Activated CD4-positive, alpha-beta memory T cell treated with anti-CD3 and anti-CD28 coated beads, Interleukin-2, amount 10 ng/mL, durations not matched to agents 7 days and 5 days (primary cell): ENCODE measurements at places on chromosomes 13 and 19.

DNA sequence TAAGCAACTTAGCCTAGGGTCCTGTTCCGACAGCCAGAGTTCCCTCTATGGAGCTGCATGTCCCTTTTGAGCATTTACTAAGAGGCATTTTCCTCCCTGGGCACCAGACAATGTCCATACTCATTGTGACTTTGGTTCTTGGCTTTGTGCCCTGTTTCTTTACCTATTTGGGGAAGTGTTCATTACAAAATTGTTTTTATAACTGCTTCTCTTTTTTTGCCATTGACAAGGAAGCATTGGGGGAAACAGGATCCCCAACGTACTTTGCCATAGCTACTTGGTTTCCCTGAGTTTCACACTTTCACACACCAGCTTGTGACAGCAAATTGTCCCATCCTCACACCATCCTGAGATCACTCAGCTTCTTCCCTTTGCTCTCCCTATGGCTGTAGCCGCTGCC lies 81.1 kb upstream of the SIAH3 start:
- DNase-seq: no peak

DNA sequence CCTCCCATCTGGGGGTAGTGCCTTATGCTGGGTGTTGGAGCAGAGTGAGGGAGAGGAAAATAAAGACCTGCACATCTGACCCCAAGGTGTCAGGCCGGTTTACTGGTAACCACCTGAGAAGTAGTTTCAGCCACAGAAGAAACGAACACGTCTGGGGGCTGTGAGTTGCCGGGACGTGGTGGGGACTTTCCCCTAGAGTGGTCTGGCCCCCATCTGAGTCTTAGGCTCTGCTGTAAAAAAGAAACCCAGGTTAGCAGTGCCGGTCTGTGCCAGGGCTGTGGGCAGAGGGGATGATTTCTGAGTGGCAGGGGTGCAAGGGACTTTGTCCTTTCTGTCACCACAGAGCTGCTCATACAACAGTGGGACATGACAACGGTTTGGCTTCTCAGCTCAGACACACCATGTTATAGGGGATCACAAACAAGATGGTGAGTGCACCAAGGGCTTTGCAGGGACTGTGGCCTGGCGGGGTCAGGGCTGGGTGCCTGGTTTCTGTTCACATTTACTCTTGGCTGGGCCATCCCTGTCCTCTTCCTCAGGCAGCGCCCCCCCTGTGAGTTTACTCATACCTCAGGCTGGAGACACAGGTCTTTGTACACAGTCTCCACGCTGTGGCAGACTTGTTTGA lies 9.0 kb downstream of the GCDH start:
- DNase-seq: no peak

- no peak for DNase-seq
Measured at GRCh38 chr13:40550130-40550529, 116.3 kb downstream of the FOXO1 start.

DNA sequence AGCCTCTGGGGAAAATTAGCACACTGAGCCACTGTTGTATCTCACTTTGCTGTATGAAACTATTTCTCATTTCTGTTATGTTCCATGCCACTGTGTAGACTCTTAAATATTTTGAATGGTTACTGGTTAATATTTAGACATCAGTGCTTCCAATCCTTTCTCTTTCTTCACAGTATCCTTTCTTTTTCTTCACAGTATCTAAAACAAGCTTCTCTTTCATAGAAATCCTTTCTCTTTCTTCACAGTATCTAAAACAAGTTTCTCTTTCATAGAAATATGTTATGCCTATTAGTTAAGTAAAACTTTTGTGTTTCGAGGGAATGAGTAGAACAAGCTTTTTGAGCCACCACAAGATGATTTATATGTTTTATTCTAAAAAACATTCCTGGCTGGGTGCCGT lies 326.8 kb upstream of the KLF12 start:
- DNase-seq: no peak

DNA sequence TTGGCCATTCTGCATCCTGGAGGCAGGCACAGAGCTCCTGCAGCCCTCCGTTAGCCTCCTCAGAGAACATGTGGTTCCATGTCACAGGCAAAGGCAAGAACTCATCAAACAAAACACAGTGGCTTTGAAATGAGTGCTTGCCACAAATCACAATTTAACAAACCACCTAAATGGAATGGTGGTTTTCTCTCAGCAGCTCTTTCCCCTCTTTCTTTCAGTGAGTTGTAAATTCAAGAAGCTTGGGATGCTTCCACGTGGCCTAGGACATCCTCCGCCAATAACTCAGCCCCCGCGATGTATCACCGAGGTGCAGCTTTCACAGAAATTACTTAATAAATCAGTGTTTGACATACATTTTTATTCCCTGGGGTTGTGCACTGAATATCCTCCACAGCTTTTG lies 65.4 kb upstream of the RFC3 start:
- DNase-seq: no peak

DNA sequence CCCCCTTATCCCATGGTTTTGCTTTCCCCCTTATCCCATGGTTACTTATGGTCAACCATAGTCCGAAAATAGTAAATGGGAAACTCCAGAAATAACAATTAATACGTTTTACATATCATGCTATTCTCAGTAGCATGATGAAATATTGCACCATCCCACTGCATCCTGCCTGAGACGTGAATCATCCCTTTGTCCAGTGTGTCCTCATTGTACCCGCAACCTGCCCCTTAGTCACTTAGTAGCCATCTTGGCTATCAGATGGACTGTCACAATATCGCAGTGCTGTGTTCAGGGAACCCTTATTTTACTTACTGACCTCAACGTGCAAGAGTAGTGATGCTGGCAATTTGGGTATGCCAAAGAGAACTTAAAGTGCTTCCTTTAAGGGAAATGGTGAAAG lies 10.5 kb upstream of the NBEA start:
- DNase-seq: no peak

- DNase-seq: no peak
Measured at GRCh38 chr13:101417501-101417900, 1.2 kb upstream of the NALCN start.

- DNase-seq: no peak
Measured at GRCh38 chr13:113089693-113090414, 15.7 kb upstream of the F7 start.

- no peak for DNase-seq
Measured at GRCh38 chr19:35806597-35806996, 6.0 kb downstream of the PRODH2 start.

DNA sequence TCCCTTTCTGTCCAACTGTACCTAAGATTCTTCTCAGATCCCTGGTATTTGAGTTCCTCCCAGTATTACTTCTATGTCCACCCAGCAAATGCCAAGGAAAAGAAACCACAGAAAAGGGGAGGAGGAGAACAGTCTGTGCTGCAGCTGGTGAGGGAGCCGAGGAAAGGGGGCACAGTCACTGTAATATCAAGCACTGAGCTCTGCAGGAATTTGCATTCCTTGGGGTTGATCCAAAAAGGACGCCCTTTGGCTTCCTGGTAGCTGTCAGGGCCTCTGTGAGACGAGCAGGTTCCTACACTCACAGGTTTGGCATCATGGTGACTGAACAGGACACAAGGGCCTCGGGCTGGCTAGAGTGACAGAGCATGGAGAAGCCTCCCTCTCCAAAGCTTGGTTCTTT lies 273.4 kb downstream of the NHLRC3 start:
- no peak for DNase-seq

DNA sequence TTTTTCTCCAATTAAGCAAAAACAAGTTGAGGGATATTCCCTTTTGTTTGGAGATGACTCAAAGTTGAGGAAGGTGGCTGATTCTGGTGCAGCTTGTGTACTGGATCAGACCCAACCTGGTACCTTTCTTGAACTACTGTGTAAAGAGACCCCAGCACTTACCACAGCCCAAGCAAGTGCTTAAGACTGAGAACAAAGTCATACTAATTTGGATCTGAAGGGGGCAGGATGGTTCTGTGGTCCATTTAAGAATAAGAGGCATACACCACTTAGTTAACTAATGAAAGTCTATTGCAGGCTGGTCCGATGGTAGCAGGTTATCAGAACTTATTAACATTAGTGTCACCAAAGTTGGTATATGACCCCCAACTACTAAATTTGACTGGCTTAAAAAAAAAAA lies 6.3 kb downstream of the THSD1 start:
- DNase-seq: no peak

- no peak for DNase-seq
Measured at GRCh38 chr19:45999653-46000121, 4.4 kb downstream of the CCDC61 start.

GRCh38 chr19:28956421-28956820 lies 256.5 kb downstream of the UQCRFS1 start:
- DNase-seq: no peak

DNA sequence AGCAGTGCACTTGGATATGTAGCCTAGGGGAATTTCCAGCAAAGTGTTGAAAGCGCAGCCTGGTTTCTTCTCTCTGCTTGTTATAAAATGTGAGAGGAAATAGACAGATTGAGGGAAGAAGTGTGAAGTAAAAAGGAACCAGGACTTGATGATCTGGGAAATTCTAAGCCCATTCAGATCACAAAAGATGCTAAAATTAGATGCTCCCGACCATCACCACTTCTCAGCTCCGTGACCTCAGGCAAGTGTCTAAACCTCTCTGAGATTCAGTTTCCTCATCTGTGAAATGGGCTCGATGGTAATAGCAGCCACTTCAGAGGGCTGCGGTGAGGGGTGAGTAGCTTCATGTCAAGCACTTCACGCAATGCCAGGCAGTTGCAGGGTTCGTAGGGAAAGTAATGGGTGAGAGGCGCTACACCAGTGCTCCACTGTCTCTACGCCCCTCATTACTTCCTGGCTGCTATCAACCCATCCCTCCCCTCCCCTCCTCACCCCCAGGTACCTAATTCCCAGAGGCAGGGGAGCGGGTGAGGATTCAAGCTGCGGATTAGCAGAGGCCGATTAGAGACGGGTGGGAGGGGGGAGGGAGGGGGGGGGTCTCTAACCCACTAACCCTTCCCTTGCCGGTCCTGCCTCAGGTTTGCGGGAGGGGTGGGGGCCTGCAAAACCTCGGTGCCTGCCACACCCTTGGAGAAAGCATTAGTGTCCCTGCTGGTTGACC lies 9.0 kb upstream of the NFIC start:
- DNase-seq: no peak

DNA sequence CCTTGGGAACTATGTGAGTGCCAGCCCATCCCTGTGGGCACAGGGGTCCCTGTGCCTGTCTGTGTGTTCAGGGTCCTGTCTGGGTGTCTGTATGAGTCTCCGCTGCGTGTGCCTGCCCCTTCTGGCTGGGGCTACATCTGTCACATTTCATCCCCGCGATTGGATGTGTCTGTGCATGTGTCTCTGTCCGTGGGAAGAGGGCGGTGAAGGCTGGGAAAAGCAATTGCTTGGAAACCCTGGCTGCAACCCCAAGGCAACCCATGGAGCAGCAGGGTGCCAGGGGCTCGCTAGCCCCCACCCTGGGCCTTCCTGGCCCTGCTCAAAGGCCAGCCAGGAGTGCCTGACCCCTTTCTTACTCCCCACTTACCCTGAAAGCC lies 1.4 kb downstream of the MAG start:
- DNase-seq: no peak

DNA sequence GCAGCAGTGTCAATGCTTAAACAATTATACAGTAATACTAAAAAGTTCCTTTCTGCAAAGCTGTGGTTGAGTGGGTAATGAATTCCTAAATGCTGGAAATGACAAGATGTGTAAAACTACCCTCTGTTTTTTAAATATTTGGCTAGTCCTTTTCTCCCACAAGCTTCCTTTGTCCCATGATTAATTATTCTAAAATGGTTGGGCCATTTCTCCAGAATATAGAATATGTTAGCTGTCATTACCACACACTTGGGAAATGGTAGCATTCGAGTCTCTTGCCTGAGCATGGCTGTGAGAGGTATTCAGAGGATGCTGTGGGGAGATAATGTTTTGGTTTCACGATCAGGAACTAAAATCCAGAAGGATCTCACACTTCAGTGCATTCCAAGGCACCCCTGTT lies 1185.8 kb downstream of the UQCRFS1 start:
- no peak for DNase-seq

- DNase-seq: no peak
Measured at GRCh38 chr13:42814868-42815267, 33.5 kb downstream of the FAM216B start.

- DNase-seq: no peak
Measured at GRCh38 chr19:55585658-55586339, 5.2 kb upstream of the ZNF579 start.

GRCh38 chr13:112833551-112834257 lies 135.3 kb upstream of the MCF2L start:
- DNase-seq: no peak

GRCh38 chr13:99214232-99214631 lies 13.6 kb downstream of the UBAC2 start:
- DNase-seq: no peak

DNA sequence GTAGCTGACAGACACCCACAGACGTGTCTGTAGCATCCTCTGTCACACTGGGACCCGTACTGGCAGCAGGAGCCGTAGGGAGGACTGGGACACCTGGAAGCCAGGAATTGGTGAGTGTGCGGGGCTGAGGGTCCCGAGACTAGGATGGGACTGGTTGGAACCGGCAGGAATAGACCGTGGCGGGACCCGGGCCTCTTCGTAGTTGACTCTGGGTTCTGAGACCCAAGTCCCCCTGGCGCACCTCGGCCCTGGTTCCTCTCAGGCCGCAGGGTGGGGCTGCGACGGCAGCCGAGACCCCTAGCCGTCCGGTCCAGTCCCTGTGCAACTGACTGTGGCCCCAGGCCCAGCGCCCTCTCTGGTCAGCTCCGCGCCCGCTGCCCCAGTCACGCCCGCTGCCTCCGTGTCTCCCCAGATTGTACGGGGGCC lies 64.7 kb downstream of the ZNF823 start:
- no peak for DNase-seq

DNA sequence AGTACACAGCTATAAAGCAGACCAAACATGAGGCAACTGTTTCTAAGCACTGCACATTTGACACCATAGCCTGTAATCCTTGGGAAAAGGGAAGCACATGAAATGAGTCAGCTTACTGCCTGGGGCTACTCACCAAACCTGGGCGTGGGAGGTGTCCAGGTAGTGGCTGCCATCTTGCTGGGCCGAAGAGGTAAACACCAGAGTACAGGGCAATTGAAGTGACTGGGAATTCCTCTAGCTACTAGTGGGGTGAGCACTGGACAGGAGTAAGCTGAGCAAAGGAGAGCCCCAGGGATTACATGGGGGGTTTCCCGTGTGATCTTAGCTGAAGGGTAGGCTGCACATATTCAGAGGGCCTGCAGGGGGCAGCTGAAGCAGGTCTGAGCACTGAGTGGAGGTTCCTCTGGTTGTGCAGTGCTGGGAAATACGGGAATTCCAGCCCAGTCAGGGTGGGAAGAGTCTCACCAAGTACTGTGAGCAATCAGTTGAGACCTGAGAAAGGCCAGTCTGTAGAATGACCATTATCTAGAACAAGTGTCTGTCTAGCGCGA lies 140.5 kb downstream of the SLC7A1 start:
- DNase-seq: no peak

DNA sequence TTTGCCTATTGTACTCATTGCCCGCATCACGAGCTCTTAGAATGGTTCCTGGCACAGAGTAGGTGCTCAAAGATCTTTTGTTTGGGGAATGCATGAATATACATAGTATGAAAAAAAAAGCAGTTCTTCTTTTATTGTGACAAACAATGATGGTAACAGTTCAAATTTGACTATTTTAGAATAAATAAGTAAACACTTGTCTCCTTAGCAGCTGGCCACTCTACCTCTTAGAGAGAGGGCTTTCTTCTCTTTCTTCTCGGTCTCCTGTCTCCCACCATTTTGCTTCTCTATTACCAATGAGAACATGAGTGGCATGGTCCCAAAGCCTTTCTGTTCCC lies 639 bp upstream of the SLAIN1 start:
- DNase-seq: no peak

GRCh38 chr13:66528180-66528579 lies 702.0 kb downstream of the PCDH9 start:
- DNase-seq: no peak

- no peak for DNase-seq
Measured at GRCh38 chr13:67133476-67133875, 96.7 kb downstream of the PCDH9 start.

GRCh38 chr19:16019691-16020448 lies 56.4 kb upstream of the TPM4 start:
- DNase-seq: no peak
